Thoracic aorta (tissue), 2 donors: ENCODE measurements at places on chromosomes 5 and 9.

- no peaks in the 10 kb centered on the region for H3K36me3 ChIP-seq
- no peak overlapping the region for H3K4me3 ChIP-seq
- H3K27ac ChIP-seq: no peak overlapping the region
- no peaks in the 10 kb centered on the region for H3K27me3 ChIP-seq
Measured at GRCh38 chr5:14219800-14220512, 76.8 kb downstream of the TRIO start.

GRCh38 chr9:81893929-81894328 is 34.3 kb upstream of the SPATA31D4 start:
- H3K27me3 ChIP-seq: no peaks in the 10 kb centered on the region
- no peak overlapping the region for H3K4me3 ChIP-seq
- no peak overlapping the region for H3K27ac ChIP-seq
- no peaks in the 10 kb centered on the region for H3K36me3 ChIP-seq
- no peaks in the 10 kb centered on the region for H3K4me1 ChIP-seq

- H3K27me3 ChIP-seq: no peaks in the 10 kb centered on the region
- DNase-seq: no peak
- no peak overlapping the region for H3K4me3 ChIP-seq
- no peaks in the 10 kb centered on the region for H3K36me3 ChIP-seq
Measured at GRCh38 chr5:160291467-160291866, 20.9 kb downstream of the CCNJL start.

GRCh38 chr5:9445826-9446388 is 100.0 kb downstream of the SEMA5A start:
- no peaks in the 10 kb centered on the region for H3K27me3 ChIP-seq
- H3K27ac ChIP-seq: no peak overlapping the region
- H3K4me1 ChIP-seq: no peaks in the 10 kb centered on the region
- DNase-seq: no peak
- no peak overlapping the region for H3K4me3 ChIP-seq

DNA sequence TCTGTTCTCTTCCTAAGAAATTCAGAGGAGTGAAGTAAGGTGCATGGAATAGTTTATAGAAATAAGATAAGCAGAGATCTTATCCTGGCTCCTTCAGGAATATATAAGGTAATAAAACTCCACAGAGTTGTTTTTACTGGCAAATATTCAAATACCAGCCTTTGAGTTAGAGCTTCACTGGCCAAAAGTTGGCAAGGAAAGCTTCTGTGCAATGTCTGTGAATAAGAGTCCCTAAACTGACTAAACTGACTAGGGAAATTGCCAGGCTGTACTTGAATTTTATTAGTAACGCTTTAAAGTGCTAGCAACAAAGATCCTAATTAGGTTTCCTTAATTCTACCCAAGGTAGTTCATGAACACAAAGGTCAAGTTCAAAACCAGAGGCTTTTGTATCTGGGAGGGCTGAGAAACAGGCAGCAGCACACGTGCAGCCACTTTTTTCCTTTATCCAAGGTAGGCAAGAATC is 131.1 kb upstream of the MPDZ start:
- peaks cover 15% of the 10 kb centered on the region for H3K4me1 ChIP-seq
- H3K27me3 ChIP-seq: no peaks in the 10 kb centered on the region
- H3K27ac ChIP-seq: no peak overlapping the region
- H3K36me3 ChIP-seq: no peaks in the 10 kb centered on the region
- H3K4me3 ChIP-seq: no peak overlapping the region
- DNase-seq: no peak

- H3K27me3 ChIP-seq: no peaks in the 10 kb centered on the region
- H3K27ac ChIP-seq: peak overlapping the region; percentile 76
- H3K4me3 ChIP-seq: no peak overlapping the region
Measured at GRCh38 chr9:113602126-113603047, 138.9 kb downstream of the RGS3 start.

DNA sequence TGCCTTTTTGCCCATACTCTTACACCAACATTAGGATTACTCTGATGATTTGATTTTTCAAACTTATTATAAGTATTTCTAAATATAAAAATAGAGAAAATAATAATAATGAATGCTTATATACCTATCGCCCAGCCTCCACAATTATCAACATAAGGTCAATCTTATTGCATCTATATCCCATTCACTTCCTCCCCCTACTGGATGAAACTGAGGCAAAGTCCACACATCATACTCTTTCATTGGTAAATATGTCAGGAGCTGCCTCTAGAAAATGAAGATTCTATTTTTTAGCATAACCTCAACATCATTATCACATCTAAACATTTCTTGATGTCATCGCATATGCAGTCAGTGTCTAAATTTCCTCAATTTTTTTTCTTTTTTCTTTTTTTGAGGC is 44.3 kb downstream of the SH3RF2 start:
- DNase-seq: no peak
- H3K4me1 ChIP-seq: peaks cover 15% of the 10 kb centered on the region
- H3K36me3 ChIP-seq: no peaks in the 10 kb centered on the region
- no peak overlapping the region for H3K4me3 ChIP-seq
- no peak overlapping the region for H3K27ac ChIP-seq
- no peaks in the 10 kb centered on the region for H3K27me3 ChIP-seq

GRCh38 chr5:171421331-171422262 is 2.1 kb downstream of the FGF18 start:
- peaks cover 31% of the 10 kb centered on the region for H3K4me1 ChIP-seq
- H3K27me3 ChIP-seq: no peaks in the 10 kb centered on the region
- no peak overlapping the region for H3K27ac ChIP-seq
- no peak for DNase-seq
- no peaks in the 10 kb centered on the region for H3K36me3 ChIP-seq

- H3K36me3 ChIP-seq: no peaks in the 10 kb centered on the region
- DNase-seq: no peak
Measured at GRCh38 chr9:124003636-124004349, 7.8 kb upstream of the LHX2 start.

DNA sequence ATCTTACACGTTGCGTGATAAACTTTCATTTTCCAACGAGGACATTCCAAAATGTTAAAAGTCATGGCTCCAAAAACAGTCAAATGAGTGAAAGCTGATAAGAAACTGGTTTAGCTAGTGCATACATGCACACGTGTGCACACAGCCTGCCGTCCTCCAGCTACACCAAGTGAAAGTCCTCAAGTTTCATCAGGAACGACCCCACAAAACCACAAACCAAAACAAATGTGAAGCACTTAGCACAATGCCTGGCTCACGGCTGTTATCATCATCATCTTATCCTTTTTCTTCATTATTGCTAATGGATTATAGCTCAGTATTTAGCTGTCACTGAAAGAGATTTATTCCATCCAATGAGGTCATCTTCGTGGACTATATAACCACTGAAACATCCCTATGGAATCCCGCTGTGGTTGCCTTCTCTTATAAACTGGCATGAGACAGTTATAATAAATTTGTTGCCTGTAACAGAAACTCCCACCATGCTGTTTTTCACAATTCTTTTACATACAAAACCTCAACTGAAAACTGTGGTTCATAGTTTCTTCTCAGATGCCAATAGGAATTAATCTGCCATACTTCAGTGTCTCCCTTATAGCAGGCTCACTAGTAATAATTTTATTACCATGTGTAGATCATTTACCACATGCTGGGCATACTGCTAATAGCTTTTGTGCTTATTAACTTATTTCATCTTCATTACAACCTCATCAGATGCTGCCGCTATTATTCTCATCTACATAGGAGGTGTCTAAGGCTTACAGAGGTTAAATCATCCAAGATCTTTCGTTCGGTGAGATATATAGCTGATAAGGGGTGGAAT is 56.1 kb downstream of the SAXO1 start:
- H3K36me3 ChIP-seq: no peaks in the 10 kb centered on the region
- H3K27ac ChIP-seq: no peak overlapping the region
- peak overlapping the region; percentile 51 for H3K4me3 ChIP-seq
- no peaks in the 10 kb centered on the region for H3K27me3 ChIP-seq
- no peak for DNase-seq
- H3K4me1 ChIP-seq: peaks cover 32% of the 10 kb centered on the region

DNA sequence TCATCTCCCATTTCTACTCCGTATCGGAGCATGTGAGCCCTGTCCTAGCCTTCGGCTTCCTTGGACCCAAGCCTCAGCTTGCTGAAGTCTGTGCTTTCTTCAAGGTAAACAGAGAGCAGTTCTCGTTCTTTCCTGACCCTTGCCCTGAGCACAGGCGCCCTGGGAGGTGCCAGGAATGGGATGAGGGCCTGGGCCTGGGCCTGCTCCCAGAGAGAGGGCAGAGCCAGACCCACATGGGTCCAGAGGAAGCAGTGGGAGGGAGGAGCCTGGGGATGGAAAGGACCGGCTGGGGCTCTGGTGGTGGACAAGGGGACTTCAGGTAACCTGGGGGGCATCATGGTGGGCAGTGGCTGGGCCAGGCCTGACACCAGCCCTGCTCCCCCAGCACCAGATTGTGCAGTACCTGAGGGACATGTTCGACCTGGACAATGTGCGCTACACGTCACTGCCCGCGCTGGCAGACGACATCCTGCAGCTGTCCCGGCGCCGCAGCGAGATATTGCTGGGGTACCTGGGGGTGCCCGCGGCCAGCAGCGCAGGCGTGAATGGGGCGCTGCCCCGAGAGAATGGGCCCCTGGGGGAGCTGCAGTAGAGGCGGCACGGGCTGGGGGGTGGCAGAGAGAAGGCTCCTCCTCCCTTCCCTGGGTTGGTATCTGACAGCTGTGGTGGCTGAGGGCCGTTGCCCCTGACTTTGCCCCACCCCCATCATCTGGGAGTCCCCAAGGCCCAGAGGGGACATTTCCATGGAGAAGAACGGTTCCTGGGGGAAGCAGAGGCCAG is 10.9 kb upstream of the DOLPP1 start:
- no peak overlapping the region for H3K4me3 ChIP-seq
- H3K27ac ChIP-seq: no peak overlapping the region
- no peaks in the 10 kb centered on the region for H3K27me3 ChIP-seq
- peaks cover 14% of the 10 kb centered on the region for H3K36me3 ChIP-seq
- DNase-seq: no peak

GRCh38 chr5:169280286-169280685 is 20.7 kb downstream of the SLIT3 start:
- H3K4me1 ChIP-seq: no peaks in the 10 kb centered on the region
- no peaks in the 10 kb centered on the region for H3K36me3 ChIP-seq
- no peak overlapping the region for H3K27ac ChIP-seq
- no peak for DNase-seq
- H3K4me3 ChIP-seq: no peak overlapping the region

GRCh38 chr9:7752481-7752880 is 47.1 kb downstream of the DMAC1 start:
- H3K4me1 ChIP-seq: no peaks in the 10 kb centered on the region
- no peaks in the 10 kb centered on the region for H3K36me3 ChIP-seq
- DNase-seq: no peak
- H3K27ac ChIP-seq: no peak overlapping the region
- no peak overlapping the region for H3K4me3 ChIP-seq

DNA sequence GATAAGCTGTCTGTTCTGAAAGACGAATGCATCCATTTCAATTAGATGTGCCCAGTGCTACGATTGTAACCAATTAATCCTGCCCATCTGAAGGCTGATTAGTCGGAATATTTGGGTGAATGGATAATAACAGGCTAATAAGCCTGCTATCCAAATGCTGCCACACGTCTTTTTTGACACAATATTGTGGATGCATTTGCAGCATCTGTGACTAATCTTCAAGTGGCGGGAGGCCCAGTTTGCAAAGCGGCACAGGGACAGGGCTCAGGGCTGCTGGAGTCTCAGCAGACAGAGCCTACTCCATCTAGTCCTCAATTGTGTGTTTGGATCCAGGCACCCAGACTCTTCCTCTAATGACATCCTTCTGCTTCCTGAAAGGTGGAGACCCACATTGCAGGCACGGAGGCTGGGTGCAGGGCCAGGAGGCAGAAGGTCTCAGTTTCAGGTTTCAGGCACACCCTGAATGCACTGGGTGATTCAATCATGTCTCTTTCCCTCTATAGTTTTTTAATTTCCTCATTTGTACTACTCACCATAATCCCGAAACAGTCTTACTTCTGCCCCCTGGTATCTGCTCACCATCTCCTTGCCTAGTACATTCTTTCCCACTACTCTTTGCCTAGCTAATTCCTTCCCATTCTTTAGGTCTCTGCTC is 169.6 kb downstream of the ASTN2 start:
- no peak overlapping the region for H3K27ac ChIP-seq
- H3K36me3 ChIP-seq: no peaks in the 10 kb centered on the region
- H3K27me3 ChIP-seq: no peaks in the 10 kb centered on the region
- no peak for DNase-seq
- no peaks in the 10 kb centered on the region for H3K4me1 ChIP-seq
- H3K4me3 ChIP-seq: no peak overlapping the region

GRCh38 chr9:109027176-109027575 is 13.9 kb upstream of the CTNNAL1 start:
- H3K4me3 ChIP-seq: no peak overlapping the region
- no peak for DNase-seq
- peaks cover 7% of the 10 kb centered on the region for H3K4me1 ChIP-seq
- no peaks in the 10 kb centered on the region for H3K36me3 ChIP-seq

- no peak overlapping the region for H3K4me3 ChIP-seq
- H3K27me3 ChIP-seq: no peaks in the 10 kb centered on the region
- H3K27ac ChIP-seq: no peak overlapping the region
- no peaks in the 10 kb centered on the region for H3K4me1 ChIP-seq
- no peak for DNase-seq
Measured at GRCh38 chr5:166581826-166582225, 1709.6 kb upstream of the WWC1 start.

- H3K27me3 ChIP-seq: no peaks in the 10 kb centered on the region
- peaks cover 29% of the 10 kb centered on the region for H3K4me1 ChIP-seq
- H3K36me3 ChIP-seq: no peaks in the 10 kb centered on the region
- no peak overlapping the region for H3K4me3 ChIP-seq
- no peak for DNase-seq
Measured at GRCh38 chr5:58227858-58228257, 232.0 kb downstream of the PLK2 start.

DNA sequence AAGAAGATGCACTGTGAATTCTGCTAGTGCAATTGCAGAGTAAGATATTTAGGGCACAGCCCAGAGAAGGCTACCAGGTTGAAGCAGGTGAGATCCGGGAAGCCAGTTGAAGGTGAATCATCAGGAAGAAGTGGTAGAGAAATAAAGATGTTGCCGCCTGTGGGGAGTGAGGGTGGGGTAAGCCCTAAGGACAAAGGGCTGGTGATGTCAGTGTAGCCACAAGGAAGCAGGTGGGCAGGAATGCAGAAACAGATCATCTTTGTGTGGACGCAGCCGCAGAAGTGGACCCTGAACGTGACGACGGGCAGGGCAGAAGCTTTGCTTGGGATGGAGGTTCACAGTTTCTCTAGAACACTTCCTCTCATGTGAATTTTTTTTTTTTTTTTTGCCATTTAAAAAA is 164.2 kb downstream of the ACTL7B start:
- no peaks in the 10 kb centered on the region for H3K36me3 ChIP-seq
- no peaks in the 10 kb centered on the region for H3K4me1 ChIP-seq
- H3K27ac ChIP-seq: no peak overlapping the region
- no peak overlapping the region for H3K4me3 ChIP-seq
- no peaks in the 10 kb centered on the region for H3K27me3 ChIP-seq

GRCh38 chr9:19456426-19456825 is 47.6 kb downstream of the ACER2 start:
- H3K27me3 ChIP-seq: no peaks in the 10 kb centered on the region
- H3K36me3 ChIP-seq: peaks cover 5% of the 10 kb centered on the region
- H3K4me1 ChIP-seq: peaks cover 2% of the 10 kb centered on the region
- H3K4me3 ChIP-seq: no peak overlapping the region
- DNase-seq: no peak
- peak overlapping the region; percentile 78 for H3K27ac ChIP-seq
